ENCODE measurements at places on chromosomes 11 and 22.

- peak; percentile 73 for DNase-seq
Measured at GRCh38 chr22:22181341-22181850, 63.2 kb upstream of the VPREB1 start.

DNA sequence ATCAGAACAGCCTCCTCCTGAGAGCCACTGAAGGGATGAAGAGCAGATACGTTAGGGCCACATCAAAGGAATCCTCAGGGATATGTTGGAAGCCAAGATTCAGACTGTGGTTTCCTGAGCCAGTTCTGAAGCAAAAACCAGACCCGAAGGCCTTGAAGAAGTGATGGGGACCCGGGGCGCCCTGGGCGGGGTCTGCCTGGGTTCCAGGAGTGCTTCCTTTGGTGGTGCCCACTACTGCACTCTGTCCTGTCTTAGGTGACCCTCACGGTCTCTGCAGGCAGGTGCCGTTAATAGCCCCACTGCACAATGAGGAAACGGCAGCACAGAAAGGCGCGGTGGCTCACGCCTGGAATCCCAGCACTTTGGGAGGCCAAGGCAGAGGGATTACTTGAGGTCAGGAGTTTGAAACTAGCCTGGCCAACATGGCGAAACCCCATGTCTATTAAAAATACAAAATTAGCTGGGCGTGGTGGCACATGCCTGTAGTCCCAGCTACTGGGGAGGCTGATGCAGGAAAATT lies 12.9 kb upstream of the SH3BP1 start:
- no peak for DNase-seq

DNA sequence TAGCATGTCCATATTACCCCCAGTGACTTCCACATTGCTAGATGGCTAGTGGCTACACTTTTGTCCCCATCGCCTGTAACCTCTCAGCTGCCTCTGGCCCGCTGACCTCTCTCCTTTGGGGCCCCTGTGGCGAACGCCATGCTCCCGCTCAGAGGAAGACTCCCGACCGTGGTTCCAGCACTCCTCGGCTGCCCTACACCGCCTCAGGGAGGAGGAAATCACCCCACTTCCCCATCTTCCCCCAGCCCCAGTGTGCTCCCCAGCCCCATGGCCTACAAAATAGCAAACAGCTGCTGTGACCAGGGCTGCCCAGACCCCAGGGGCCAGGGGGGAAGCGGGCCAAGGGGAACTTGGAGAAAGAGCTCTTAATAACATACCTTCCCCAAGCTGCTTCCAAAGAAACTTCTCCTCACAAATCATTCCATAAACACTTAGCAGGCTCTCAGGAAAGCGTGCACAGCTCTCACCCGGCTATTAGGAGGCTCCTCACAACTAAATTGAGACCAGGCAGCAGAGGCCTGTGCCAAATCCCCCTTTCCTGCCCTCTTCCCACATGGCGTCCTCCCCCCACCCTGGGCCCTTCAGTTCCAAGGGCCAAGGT lies 63.5 kb upstream of the WNT11 start:
- DNase-seq = no peak

DNA sequence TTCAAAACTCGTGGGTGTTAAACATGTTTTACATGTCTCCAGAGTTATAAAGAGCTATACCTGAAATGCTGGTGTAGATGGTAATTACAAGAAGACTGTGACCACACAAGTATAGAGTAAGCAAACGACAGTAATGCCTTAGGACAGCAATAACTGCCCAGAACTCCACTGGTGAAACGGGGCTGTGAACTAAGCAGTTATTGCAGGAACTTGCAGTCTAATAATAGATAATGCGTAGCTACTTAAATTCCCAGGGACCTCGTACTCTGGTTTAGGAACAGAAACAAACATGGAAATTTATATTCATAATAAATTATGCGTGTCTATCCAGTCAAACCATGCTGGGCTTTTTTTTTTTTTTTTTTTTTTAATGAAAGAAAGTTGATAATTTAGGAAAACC lies 24.9 kb upstream of the TP53AIP1 start:
- DNase-seq = no peak
